ENCODE measurements at places on chromosomes 6 and 20. TPM values are rescaled to one million over a fixed set of nuclear protein-coding genes. Genes with fewer than 3 reads are reported as not detected.

DNA sequence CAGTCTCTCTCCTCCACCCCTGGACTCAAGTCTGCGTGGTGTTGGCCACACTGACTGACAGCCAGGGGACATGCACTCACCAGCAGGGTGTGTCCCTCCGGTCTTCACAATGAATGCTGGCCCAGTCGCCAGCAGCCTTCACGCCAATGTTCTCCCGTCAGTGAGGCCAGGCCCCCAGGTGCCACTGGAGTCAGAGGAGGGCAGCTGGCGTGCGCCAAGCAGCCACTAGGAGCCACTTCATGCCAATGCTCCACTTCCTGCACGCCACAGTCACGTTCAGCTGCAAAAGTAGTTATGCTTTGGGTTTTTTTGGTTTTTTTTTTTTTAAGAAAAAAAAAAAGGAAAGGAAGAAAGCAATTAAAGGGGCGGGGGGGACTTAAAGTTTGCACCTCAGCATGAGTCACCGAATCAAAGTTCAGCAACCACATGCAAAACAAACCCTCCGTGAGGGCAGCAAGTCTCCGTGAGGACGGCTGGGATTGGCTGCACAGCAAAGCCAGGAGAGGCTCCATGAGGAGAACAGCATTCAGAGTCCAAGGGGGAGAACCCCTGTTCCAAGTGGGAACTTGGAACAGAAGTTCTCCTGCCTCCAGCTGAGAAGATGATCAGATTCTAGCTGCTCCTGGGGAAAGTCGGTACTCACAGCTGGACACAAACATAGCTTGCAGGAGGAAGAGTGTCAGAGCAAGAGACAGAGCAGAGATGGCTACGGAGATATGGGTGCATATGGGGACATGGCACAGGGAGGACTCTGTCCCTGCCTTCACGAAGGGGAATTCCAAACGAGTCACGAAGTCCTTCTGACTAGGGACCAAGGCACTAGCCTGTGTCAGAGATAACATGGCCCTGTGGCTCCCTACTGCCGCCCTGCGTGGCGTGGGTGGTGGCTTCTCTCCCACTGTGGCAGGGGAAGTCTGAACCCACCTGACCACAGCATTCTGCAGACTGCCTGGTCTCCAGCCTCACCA lies at the start of gene ZC3H12D:
ZC3H12D (minus strand) TSS at position 282 of the 968 bp plus-strand sequence. CDS start 10,471 bp downstream, outside the sequence.
- DNase-seq, result no peak

DNA sequence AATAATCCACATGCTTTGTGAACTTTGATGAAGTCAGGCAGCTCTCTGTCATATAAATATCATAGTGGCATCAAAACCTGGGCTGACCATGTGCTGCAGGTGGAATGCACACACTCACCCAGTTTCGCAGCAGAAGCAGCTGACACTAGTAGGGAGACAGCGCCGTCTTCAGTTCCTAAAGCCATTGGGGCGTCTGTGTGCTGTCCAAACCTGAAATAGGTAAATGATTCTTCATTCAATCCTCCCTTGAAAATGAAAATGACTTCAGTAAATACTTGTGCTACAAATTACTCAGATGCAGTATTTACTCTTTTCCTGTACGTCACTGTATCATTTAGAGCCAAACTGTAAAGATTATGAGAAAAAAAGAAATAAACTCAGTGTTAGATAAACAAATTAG lies 127.5 kb downstream of the EYA4 start:
- DNase-seq, result no peak

The GPLD1 gene
- 6.8 TPM for total RNA-seq

GRCh38 chr6:32461493-32461892 lies 21.8 kb downstream of the HLA-DRA start:
- DNase-seq, result no peak

The NEURL2 gene
- 8.5 TPM for total RNA-seq

The WFDC5 gene
- not detected for total RNA-seq

- DNase-seq, result no peak
These were observed 102.6 kb downstream of the KIF13A start for GRCh38 chr6:17884498-17885478.

The TXLNB gene
- total RNA-seq, result 1.4 TPM

GRCh38 chr20:53394433-53394832 lies 199.2 kb downstream of the ZNF217 start:
- no peak for DNase-seq

The SLC17A9 gene
- 3.3 TPM for total RNA-seq

DNA sequence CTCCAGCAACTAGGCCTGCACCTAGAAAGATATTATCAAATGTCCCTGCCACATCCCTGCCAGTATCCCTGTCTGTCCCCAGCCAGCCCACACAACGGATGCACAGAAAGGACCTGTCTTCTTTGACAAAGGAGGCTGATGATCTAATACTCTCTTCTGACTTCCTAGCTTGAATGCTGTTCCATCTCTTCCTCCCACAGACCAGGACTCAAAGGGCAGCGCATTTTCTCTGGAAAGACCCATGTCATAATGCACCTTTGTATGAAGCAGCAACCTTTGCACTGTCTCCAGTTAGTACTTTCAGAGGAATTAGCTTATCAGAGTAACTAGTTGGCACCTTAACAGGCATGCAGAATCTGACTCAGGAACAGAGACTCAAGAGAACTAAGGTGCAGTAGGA lies 53.3 kb upstream of the TAF8 start:
- DNase-seq, result no peak

DNA sequence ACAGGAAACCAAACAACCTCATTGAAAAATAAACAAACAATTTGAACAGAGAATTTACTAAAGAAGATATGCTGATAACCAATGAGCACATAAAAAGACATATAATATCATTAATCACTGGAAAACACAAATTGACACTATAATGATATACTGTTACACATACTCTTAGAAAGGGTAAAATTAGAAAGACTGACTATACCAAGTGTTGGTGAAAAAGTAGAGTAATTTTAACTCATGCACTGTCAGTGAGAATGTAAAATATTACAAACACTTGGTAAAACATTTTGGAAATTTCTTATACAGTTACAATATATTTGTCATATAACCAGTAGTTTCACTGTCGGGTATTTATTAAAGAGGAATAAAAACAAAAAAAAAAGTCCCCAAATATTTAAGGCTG lies 1139.2 kb upstream of the GJE1 start:
- no peak for DNase-seq

The SRF gene
- total RNA-seq, result 21.5 TPM

GRCh38 chr20:20167698-20168097 lies 115.4 kb downstream of the CFAP61 start:
- DNase-seq, result no peak

The GRM1 gene
- total RNA-seq, result 0.16 TPM

The BTBD3 gene
- 27.1 TPM for total RNA-seq

DNA sequence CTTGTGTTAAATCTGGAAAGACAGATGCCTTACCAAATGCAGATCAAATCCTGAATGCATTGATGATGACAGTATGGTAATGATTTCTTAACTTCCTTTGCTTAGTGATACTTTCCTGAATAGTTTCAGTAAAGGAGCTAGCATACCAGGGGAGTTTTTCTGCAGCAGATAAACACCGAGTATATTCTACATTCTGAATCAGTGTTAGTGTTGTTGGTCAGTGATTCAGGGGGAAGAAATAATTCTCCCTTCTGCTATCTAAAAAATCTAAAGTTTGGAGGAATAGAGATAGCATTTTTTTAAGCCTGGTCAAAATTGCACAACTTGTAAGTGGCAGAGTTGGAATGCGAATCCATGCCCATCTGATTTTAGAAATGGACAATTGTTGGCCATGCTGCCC lies 512.2 kb upstream of the MARCKS start:
- DNase-seq, result no peak

The BCL2L1 gene
- 130 TPM for total RNA-seq

The MYCT1 gene
- 65.6 TPM for total RNA-seq

DNA sequence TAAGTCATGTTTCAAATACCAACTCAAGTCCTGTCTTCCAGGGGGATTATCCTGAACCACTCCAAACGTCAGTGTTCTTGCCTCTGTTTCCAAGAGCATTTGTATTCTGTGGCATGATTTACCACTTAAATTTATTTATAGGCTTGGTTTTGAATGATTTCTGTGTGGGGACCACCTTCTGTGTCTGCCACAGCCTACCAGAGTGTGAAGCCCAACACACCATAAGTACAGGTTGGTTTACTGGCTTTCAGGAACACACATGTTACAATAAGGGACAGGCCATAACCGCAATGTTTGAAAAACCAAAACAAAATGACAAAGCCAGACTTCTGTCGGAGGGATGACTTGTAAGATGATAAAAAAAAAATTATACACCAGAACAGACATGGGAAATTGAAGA lies 56.5 kb upstream of the MAP3K7 start:
- no peak for DNase-seq

DNA sequence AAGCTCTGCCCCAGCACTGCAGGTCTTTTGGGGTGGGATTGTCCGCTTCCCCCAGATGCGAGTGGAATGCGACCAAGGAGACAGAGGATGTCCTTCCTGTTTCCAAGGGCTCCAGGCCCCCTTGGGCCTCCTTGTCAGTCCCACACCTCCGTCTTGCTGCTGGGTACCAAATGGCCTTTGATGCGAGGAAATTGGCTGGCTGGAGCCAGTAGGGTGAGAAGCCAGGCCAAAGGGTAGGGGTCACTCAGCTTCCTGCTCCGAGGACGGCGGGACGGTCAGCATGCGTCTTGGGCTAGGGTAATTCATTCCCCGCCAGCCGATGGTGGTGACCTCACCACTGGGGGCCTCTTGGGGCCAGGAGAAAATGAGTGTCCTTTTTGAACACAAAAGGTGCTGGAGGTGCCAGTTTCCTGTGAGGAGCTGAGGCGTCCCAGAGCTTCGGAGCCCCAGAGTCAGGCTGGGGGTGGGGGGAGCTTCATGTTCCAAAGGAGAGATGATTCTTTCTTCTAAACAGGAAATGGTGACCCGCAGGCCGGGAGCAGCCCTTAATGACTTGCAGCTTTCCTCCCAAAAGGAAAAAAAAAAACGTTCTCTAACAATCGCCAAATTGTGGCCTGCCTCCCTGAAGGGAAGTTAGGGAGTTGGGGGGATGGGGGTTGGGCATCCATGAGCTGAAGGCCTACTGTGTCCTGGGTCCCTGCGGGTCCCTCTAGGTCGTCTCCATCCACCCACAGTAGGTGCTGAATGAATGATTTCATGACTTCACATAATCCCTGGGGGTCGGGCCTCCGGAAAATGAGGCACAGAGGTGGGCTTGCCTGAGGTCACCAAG lies 6.7 kb downstream of the SNAI1 start:
- DNase-seq, result no peak

The SLC22A7 gene
- not detected for total RNA-seq

DNA sequence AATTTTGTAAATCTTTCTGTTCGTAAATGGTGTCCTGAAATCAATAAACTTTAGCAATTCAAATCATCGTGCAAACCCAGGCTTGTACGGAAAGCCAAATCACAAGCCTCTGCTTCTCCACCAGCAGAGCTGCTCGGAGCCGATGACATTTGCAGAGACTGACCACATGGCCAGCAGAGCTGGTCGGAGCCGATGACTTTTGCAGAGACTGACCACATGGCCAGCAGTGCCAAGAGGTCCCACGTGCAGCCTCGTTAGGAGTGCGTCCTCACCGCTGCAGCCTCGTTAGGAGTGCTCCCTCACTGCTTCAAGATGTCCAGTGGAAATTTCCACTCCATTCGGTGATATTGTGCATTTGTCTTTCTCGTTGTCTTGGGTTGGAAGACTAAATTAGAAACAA lies 28.5 kb downstream of the SMOC2 start:
- no peak for DNase-seq

DNA sequence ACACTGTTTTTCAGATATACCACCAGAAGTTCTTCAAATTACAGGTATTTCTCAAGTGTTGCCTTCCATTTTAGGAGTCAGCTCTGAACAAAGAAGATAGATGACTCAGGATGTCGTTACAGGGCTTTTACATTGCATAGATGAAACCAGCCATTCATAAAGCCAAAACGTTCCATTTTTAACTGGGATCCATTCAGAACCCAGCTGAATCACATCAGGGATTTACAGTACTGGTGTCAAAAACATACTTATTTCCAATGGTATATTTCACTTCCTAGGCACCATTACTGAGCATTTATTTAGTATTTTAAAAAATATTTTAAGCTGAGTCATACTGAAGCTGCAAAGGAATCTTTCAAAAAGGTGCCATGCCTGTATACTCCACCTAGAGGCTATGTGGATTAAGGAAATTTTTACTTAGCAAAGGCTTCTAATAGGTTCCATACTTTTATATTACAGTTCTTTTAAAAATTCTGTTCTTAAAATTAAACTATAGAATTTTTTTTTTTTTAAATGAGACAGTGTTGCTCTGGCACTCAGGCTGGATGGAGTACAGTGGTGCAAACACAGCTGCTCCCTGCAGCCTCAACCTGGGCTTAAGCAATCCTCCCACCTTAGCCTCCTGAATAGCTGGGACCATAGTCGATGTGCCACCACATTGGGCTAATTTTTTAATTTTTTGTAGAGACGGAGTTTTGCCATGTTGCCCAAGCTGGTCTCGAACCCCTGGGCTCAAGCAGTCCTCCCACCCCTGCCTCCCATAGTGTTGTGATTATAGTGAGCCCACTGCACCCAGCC lies 2.6 kb downstream of the ASF1A start:
- no peak for DNase-seq

DNA sequence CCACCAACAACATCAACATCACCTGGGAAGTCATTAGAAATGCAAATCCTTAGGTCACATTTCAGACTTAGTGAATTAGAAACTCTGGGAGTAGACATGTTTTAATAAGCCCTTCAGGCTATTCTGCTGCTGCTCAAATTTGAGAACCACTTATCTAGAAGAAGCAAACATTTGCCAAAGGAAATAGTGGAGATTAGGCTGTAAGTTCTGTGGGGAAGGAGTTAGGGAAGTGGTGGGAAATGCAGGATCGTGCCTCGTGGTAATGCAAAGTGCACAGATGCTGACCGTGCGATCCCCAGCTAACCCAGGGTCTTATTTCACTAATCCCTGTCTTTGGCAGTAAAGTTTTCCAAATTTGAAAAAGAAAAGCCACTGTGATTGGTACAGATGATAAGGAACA lies 328.5 kb downstream of the EPM2A start:
- no peak for DNase-seq

The ACTR5 gene
- total RNA-seq, result 11.9 TPM

- no peak for DNase-seq
These were observed 7.2 kb upstream of the GATA5 start for GRCh38 chr20:62482974-62483373.

DNA sequence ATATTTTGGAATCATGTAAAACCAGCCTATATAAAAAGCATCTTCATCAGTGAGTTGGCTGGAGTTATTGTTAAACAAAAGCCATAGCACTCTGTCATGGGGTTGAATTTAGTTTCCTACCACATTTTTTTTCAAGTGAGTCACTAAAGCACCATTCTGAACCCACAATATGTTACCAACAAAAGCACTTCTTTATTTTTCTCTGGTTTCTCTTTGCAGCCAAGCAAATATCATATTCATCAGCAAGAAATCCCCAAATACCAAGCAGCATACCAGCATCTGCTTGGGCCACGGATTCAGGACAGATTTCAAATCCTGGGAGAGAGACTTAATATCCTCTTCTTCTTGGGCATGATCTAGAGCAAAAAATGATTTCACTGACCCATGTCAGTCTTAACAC lies 441.4 kb downstream of the BCKDHB start:
- DNase-seq, result no peak

The COL19A1 gene
- total RNA-seq, result not detected

The STX11 gene
- 115 TPM for total RNA-seq

Data from omental fat pad (tissue), 4 donors.